ENCODE measurements at places on chromosomes 1 and 21.

DNA sequence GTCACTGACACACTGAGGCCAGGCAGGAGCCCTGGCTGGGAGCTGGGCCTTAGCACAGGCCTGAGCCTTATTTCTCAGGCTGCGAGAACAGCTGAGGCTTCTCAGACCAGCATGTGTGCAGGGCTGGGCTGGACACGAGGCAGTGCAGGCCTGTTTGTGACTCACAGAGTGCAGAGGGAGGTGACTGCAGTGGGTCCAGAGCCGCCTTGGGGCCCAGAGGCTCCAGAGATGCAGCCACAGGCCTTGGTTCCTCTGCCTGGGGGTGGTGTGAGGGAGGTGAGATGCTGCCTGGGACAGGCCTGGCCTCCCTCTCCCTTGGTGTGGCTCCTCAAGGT is 61.2 kb upstream of the ETV3 start:
- no peak for DNase-seq

GRCh38 chr1:51444096-51444495 is 75.0 kb downstream of the EPS15 start:
- DNase-seq: no peak

- DNase-seq: no peak
Observed at GRCh38 chr1:181080556-181080955, 7.9 kb upstream of the IER5 start.

DNA sequence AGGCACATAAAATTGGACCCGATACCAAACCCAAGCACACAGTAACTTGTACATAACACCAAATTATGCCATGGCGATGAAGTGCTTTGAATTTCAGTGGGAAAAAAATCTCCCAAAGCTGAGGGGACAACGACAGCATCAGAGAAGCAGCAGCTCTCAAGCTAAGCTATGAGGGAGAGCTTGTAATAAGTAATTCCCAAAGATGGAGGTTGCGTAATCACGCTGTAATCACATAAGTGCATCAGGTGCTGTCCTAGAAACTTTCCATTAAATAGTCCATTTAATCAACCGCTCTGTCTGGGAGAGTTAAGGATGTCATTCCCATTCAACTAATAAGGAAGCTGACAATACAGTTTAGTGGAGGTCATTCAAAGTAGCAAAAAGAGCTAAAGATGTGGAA is 37.6 kb upstream of the KRTAP19-8 start:
- DNase-seq: no peak

DNA sequence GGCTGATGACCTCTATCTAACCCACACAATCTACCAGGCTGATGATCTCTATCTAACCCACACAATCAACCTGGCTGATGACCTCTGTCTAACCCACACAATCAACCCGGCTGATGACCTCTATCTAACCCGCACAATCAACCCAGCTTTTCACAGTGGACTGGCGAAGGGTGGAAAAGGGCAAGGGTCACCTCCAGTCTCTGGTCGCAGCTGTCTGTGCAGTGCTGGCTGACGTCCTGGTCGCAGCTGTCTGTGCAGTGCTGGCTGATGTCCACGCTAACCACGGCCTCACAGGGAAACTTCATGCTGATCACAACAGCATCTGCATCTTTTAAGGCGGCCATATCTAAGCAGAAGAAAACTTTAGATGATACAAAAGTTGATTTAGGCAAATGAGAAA is 12.2 kb upstream of the CCDC27 start:
- no peak for DNase-seq

DNA sequence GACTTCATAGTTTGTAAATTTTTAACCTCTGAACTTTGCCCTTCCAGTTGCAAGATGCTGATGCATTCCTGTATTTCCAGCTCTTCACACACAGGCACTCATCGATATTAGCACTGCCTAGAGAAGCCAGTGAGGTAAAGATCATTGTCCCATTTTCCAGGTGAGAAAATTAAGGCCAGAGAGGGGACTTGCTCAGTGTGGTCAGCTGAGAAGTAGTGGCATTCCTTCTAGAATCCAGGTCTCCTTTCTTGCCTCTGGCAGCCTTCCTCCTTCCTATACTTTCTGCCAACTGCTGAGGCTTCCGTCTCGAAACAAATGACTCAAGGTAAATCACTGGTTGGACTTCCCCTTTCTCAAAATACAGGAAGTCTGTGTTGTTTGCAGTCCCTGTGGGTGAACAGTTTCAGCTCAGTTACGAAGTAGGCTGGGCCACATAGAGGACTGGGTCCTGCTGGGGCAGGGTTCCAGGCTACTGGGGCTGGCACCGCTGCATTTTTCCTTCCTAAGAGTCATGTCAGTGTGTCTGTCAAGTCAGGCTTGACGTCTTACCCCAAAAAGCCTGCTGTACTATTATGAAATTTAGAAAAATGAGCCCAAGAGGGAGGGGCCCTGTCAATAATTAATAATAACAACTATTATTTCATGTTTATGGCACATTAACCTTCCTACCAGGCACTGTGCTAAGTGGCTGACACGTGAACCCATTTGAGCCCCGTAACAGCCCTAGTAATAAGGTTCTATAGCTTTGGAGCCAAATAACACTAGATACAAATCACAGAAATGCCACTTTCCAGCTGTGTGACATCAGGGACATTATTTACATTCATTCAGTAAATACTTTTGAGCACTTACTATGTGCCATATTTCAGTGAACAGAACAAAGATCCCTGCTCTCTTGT is 16.6 kb upstream of the RNF19B start:
- no peak for DNase-seq

DNA sequence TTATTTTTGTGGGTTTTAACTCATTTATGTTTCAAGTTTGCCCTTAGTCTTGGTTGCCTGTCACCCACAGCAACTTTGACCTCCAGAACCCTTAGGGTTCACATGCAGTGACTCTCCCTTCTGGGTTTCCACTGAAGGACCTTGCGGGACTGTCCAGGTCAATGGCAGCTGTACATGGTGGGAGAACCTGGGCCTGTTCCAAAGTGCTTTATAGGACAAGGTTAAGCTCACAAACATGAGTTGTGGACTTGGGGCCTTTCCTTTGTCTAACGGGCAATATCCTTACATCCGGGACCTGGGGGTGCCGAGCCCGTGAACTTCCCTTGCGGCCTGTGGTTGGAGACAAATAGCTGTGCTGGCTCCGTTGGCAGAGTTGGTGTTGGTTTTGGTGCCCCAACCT is 77.8 kb downstream of the CD58 start:
- no peak for DNase-seq

DNA sequence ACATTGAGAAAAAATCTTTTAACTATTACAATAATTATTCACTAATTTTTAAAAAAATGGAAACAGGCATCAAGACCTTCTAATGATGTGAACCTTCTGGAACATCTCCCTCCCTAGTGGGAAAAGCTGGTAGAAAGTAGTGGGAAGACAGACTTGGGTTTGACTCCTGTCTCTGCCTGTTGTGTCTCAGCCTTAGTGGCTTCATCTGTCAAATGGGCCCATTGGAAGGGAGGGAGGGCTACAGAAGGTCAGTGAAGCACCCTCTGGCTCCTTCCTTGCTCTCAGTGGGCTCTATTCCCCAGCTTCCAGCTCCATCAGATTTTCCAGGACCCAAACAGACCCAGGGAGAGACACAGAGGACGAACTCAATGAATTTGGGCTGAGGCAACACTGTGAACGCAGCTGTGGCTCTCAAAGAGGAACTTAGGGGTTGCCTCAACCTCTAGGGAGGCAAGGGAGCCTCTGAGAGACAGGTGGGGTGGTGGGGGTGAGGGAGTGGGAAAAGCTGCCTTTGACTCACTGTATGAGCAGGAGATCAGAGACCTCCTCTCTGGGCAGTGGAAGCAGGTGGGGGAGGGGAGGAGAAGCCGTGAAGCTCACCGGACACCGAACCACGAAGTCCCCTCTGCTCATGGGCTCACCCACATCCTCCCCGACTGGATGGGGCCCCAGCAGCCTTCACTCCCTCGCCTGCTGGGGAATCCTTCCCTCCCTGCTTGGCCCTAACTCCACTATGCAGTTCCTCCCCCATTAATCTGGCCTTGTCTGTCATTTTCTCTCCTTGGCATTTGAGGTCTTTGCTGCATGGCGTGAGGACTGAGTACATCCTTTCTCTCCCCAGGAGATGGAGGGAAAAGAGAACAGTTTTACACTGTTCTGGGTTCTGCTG is 4.5 kb downstream of the CNR2 start:
- DNase-seq: no peak

DNA sequence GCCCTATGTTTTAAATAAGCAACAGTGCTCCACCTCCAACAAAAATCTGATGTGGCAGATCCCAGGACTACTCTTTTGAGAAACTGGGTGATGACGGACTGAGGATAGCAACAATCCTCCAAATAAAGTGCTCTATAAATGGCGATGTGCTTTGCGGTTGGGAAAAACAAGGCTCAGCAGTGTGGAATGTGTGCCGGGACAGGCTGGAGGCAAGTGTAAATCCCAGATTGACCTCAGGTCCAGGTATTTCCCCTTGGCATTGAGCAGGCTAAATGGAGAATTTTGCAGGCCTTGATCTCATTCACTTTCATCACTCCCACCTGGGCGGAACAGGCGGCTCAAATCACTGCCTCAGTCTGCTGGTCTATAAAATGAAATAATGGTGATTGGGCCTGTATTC is 35.1 kb downstream of the LRRC42 start:
- DNase-seq: no peak
